ENCODE measurements at places on chromosomes 11 and 22. TPM values are rescaled to one million over a fixed set of nuclear protein-coding genes. Genes with fewer than 3 reads are reported as not detected.

GRCh38 chr22:43476751-43477725 lies 65.2 kb downstream of the MPPED1 start:
- DNase-seq: no peak

DNA sequence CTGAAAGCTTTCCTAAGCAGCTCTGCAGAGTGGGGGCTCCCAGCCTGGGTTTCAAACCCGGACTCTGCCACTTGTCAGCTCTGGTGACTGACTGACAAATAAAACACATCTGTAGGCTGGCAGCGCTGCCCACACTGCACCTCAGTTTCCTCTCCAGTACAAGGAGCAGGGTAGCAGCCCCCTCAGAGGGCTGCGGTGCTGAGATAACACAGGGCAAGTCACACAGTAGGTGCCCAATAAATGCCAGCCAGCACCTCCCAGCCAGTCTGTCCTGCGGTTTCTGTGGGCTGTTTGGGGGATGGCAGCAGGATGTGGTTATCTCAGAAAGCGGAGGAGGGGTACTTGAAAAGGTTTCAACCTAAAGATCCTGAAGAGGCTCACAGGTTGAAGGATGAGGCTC lies 1.5 kb downstream of the SYT12 start:
- no peak for DNase-seq

GRCh38 chr11:95918720-95919119 lies 5.2 kb downstream of the MTMR2 start:
- no peak for DNase-seq

- DNase-seq: no peak
Measured at GRCh38 chr22:23001463-23001862, 68.9 kb upstream of the GNAZ start.

GRCh38 chr11:34727228-34727737 lies 106.4 kb downstream of the EHF start:
- DNase-seq: no peak

DNA sequence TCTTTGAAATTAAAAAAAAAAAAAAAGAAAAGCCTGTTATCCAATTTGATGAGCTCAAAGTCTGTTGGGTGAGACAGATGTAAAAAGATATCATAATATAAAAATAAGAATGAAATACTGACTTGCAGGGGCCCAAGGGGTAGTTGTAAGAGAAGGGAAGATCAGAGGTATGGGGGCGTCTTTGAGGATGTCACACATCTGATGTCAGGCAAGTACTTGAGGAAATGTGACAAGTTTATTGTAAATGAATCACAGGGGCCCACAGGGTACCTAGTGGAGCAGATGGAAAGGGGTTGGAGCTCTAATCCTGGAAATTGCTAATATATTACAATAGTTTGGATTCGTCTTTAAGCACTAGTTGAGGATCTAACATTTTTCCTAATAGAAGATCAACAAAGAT lies 131.6 kb downstream of the MAML2 start:
- no peak for DNase-seq

DNA sequence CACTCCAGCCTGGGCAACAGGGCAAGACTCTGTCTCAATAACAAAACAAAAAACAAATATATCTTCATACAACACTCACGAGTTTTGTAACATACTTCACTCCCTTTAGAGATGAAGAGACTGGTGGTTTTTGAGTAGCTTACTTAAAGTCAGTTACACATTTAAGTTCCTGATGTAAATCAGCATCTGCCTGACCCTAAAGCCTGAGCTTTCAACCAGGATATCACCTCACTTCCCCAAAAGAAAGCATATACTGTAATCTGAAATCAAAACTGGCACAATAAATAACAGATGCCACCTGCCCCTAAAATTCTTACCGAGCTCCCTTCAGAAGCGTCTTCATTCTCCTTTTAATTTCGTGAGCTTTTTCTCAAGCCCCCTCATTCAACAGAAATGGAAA lies 31.5 kb downstream of the LARGE1 start:
- DNase-seq: no peak

DNA sequence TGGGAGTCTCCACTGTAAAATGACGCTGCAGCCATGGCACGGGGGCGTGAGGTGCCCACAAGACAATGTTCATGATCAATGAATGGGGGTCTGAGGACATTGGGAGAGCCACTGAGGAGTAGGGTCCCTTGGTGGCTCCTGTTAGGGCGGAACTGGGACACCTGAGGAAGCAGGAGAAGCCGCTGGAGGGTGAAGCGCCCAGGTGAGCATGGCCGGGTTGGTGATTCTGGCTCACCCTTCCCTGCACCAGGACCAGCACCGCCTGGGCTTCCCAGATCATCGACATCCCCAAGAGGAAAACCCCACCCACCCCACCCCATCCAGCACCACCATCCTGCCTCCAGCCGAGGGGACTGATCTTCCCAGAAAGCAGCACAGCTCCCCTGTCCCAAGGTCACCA lies 30.6 kb downstream of the SHANK2 start:
- DNase-seq: no peak

HBB gene
- total RNA-seq: not detected
